ENCODE measurements at places on chromosomes 2 and 18. TPM values are rescaled to one million over a fixed set of nuclear protein-coding genes. Genes with fewer than 3 reads are reported as not detected.

- no peak for DNase-seq
Measured at GRCh38 chr18:72086421-72086820, 457.7 kb downstream of the CBLN2 start.

DNA sequence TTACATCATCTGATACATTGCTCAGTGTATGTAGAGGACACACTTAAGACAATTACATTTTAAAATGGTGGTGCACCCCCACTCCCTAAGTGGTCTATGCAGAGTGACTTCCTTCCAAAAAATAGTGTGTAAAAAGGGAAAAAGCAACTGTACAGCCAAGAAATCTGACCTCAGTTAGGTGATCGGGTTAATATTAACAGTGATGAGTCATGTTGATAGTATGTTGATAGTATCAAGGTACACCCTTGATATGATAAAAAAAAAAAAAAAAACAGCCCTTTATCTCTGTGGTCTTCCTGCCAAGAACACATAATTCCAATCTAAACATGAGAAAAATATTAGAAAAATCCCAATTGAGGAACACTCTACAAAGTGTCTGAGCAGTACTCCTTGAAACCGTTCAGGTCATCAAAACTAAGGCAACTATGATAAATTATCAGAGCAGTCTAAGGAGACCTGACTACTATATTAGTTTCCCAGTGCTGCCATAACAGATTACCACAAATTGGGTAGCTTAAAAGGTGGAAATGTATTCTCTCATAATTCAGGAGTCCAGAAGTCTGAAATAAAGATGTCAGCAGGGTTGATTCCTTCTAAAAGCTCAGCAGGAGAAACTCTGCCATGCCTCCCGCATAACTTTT lies 171.9 kb downstream of the ARHGAP28 start:
- DNase-seq, result no peak

DNA sequence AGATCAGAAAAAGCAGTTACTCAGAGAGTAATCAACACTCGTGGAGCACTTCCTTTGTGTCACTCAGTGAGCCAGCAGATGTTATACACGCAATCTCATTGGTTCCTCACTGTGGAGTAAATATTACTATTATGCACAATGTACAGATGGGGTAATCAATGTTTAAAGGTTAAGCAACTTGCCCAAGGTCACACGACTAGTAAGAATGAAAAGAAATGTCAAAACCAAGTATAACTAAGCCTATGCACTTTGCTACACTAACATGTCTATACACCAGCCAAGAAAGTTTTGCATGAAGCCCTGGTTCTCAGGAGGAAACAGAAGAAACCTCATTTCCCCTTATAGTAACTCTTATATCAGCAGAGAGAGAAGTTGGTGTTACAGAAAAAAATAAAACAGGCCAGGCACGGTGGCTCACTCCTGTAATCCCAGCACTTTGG lies 5.4 kb downstream of the METTL21A start:
- no peak for DNase-seq

DNA sequence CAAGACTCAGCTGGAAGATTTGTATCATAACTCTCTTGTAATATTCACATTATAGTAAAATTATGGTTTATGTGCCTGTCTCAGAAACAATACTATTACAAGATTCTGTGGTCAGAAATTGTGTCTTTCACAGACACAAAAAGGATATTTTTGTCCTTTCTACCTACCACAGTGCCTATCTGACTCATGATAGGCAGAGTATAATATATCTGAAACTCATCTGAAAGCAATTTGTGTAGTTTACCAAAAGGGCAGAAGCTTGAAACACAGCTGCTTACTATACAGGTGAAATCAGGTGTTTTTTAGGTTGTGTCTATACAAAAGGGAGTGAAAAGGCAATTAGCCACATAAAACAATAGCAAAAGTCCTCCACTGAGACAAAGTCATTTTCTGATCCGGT lies 10.9 kb downstream of the TMEM200C start:
- no peak for DNase-seq

DNA sequence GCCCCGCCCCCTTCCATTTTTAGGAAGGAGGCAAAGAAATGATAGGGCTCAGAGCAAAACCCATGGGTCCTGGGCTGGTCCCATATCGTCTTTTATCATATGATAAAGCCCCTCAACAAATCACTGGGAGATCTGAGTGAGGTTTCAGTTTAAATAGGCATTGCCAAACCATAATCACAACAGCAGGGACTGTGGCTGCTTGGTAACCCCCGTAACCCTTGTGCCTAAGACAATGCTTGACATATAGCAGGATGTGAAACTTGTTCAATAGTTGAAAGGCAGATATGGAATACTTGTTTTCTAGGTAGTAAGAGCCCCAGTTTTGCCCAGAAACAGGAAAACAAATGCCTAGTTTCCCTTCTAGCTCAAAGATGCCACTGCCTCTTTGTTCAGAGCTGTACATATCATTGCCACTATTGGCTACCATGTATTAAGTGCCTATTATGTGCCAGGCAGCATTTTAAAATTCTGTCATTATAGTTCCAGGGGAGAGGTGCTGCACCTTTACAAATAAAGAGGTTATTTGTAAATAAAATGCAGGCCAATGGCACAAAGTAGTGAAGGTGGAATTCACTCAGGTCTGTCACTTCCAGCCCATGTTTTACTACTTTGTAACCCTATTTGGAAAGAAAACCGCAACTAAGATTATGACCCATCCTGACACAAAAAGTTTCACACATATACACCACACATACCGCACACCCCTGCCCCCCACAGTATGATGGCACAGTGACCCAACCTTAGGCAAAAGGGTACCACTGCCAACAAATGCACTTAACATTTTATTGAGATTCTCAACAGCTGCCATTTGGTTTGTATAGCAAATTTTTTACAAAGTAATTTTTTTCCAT lies 14.2 kb downstream of the NAGK start:
- no peak for DNase-seq

DNA sequence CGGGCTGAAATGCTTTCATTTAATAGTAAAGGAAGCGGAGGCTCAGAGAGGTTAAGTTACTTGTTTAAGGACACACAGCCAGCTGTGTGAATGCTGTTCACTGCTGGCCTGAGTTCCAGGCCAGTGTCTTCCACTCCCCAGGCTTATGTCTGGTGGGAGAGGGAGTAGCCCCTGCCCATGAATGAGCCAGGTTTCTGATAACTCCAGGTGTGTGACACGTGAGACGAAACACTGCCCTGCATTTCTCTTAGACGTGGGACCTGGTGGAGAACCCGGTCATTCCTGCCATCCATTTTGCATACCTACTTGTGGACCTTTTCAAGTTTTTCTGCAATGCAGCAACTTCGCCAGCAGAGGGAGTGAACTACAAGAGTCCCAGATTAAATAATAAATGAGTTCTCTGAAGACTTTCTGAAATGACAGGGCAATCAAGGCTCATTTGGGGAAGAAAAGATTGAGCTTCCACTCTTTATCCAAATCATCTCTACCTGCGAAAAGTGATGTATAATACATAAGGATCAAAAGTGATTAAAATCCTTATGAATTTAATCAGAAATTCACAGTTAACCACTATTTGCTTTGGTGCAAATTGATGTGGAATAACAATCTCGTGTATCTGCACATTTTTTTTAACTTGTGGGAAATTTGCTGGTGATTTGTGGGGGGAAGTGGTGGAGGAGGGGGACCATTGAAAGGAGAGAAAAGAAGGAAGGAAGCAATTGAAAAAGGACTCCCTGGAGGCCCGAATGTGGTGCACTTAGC lies 79.4 kb upstream of the ASB18 start:
- DNase-seq, result peak; percentile 67

GRCh38 chr2:237299906-237300305 lies 114.1 kb downstream of the COL6A3 start:
- DNase-seq, result peak; percentile 28

DNA sequence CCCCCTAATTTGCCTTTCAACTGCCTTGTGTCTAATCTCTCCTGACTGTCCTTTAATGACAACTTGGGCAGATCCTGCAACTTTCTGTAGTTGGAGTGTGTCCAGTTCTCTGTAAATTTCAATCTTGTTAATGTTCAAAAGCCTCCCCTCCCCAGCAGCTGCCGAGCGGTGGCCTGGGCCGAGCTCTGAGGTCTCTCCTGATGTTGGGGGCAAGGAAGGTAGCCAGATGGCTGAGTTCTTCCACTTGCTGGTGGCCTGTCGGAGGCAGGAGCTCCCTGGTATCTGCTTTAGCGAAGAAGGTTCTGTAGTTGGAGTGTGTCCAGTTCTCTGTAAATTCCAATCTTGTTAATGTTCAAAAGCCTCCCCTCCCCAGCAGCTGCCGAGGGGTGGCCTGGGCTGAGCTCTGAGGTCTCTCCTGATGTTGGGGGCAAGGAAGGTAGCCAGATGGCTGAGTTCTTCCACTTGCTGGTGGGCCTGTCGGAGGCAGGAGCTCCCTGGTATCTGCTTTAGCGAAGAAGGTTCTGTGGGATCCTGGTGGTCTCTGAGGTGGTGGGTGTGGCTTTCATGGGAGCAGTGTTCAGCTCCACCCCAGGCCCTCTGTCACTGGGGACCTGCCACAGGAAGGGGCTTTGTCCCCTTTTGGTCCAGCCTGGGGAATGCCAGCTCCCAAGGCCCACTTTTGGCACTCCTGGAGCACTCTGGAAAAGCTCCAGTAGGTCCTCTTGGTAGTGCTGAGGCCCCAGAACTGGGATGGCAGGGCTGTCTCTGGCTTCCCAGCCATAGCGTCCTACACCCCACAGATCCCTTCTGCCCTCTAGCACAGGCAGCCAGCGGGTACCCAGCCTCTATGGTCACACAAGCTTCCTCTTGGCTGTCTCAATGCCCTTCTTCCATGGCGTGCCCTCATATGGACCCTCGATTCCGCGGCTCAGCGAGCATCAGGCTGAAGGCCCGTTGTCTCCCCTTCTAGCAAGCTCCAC lies 211.9 kb downstream of the ALPK2 start:
- DNase-seq, result no peak

DNA sequence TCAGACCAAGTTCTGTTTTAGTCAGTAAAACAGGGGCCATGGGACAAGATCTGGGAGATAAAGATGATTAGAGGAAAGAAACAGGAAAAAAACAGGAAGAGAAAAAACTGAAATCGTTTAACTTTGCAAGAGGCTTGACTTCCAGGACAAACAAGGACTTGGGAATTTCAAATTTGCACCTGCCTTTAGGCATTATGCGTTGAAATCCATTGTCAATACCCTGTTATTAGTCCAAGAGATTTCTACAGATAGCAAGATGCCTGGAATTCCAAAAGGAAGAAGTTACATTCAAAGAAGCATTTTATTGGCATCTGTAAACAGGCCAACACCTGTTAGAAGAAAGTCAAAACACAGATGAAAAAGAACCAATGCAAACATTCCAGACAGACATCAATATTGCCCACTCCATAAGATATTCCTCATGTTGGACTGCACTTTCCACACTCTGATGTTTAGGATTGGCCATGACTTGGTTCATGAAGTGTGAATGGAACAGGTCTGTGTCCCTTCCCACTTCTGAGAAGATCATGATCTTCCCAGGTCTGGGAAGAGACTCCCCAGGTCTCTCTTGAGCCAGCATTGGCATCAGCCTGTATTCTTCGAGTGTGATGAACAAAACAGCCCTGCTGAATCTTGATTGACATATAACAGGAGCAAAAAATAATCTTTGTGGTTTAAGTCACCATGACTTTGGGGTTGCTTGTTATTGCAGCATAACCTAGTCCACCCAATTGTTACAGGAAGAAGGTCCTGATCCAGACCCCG lies 181.4 kb upstream of the FN1 start:
- no peak for DNase-seq

DNA sequence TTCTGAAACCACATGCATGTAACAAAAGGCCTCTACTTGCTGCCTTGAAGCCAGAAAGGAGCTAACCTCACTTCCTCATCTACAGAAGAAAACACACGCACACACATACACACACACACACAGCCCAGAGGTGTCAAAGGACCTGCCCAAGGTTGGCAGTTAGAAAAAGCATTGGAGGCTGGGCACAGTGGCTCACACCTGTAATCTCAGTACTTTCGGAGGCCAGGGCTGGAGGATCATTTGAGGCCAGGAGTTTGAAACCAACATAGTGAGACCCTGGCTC lies 125.9 kb upstream of the RNF152 start:
- no peak for DNase-seq

DNA sequence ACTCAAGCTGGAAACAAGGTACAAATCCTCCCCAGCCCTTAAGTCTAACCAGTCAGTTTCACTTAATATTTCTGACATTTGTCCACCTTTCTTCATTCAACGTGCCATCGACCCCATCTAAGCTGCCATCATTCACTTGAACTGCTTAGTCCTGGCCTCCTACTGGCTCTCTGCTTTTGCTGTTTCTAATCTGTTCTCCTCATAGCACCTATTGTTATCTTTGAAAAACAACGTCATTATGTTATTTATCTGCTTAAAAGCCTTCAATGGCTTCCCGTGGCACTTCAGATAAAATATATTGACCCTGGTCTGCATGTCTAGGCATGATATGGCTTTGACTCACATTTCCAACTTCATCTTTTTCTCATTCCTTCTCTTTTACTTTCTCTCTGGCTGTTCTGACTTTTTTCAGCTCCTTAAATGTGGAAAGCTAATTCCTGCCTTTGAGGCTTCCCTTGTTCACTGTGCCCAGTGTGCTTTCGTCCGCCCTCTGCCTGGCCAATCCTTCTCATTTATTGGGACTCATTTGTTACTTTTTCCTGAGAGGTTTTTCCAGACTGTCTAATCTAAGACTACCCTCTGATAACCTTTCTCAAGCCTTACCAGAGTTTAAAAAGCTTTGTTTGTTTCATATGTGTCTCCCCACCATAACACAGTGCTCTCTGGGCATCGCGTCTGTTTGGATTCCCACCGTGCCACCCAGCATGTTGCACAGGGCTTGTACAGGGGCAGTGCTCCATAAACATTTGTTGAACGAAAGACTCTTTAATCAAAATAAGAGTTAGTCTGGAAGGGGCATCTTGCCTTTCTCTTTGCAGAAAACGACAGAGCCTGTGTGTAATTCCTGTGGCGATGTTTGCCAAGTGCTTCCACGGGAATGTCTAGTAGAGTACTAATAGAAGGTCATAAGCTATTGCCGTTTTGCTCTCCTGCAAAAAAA lies 183.9 kb downstream of the FMNL2 start:
- no peak for DNase-seq

DNA sequence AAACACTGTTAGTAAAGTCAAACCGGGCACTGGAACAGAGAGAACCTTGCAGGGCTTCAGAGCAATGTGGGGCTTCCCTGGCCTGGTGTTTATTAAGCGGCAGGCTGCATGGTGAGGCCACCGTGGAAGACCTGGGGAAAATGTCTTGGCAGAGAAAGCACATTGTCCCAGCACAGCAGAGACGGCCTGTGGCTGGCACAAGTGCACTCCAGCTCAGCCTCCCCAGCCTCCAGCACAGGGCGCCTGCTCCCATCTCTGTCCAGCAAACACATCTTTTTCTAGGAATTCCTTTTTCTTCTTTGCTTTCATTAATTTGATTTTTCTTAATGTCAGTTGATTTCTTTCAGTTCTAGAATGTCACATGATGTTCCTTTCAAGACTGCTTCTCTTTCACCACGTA lies 138.2 kb upstream of the NFATC1 start:
- DNase-seq, result no peak

- no peak for DNase-seq
Measured at GRCh38 chr2:174522553-174522952, 35.7 kb upstream of the GPR155 start.

The NAT8 gene
- total RNA-seq, result not detected

The TMEM169 gene
- total RNA-seq, result 2.7 TPM

The FSHR gene
- total RNA-seq, result not detected

The TUBB8B gene
- not detected for total RNA-seq

The ONECUT2 gene
- 0.38 TPM for total RNA-seq
